Gastroesophageal sphincter (tissue), 4 donors: ENCODE measurements at places on chromosomes 16 and 17.

GRCh38 chr16:79329166-79329521 lies 271.4 kb downstream of the MAF start:
- ATAC-seq: peak; percentile 48

- no peak for ATAC-seq
Measured at GRCh38 chr17:16882243-16882925, 89.5 kb downstream of the TNFRSF13B start.

- ATAC-seq: no peak
Measured at GRCh38 chr17:64787921-64788271, 125.8 kb upstream of the SMURF2 start.

- no peak for ATAC-seq
Measured at GRCh38 chr16:82190386-82190785, 20.4 kb upstream of the MPHOSPH6 start.

DNA sequence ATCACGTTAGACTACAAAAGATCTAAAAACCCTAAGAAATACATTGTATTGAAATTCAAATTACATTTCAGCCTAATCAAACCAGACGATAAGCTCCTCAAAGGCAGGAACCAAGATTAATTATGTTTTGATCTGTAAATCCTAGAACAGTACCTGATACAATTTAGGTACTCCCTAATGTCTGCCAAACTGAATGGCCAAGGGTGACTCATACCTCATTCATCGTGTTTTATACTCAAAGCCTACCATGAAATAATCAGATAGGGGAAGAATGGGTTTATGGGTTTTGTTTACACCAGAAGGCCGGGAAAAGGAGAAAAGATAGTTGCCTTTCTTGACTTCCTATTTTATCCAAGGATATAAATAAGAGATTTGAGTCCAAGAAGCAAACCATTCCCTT lies 19.3 kb downstream of the MMD start:
- ATAC-seq: no peak

- ATAC-seq: no peak
Measured at GRCh38 chr16:60302676-60303075, 1568.6 kb upstream of the GOT2 start.

DNA sequence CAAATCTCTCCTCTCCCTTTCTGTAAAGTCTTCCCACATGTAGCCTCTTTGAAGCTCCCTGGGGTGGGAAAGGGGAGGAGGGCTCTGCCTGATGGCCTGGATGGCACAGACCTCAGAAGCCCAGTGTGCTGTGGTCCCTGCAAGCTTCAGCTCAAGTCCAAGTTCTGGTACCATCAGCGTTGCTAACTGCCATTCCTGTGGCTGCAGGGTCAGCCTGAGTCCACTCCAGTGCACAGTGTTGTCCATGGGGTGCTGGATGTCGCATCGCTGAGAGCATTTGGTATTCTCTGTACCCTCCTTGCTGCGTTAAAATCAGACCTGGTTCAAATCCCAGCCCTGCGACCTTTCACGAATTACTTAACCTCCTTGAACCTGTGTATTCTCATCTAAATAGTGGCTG lies 105.1 kb downstream of the RAB11FIP4 start:
- no peak for ATAC-seq

GRCh38 chr17:64480951-64481350 lies 15.9 kb downstream of the POLG2 start:
- ATAC-seq: no peak

DNA sequence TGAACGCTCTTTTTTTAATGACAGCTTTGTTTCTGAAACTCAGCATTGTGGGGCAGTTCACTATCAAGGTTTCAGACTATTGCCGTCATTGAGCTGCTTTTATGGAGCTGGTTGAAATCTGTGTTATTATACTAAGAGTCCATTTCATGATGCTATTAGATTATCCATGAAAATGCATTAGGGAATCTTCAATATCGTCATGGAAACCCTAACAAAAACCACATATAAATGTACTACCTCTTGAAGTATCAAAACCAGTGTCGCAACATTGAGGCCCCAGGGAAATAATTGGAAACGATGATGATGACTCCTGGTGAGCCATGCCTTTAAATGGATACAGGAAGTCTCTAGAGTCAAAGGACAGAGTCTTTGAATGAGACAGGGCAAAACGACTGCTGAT lies 231.6 kb upstream of the CPHXL start:
- no peak for ATAC-seq

- no peak for ATAC-seq
Measured at GRCh38 chr16:84808826-84809225, 11.0 kb upstream of the CRISPLD2 start.

DNA sequence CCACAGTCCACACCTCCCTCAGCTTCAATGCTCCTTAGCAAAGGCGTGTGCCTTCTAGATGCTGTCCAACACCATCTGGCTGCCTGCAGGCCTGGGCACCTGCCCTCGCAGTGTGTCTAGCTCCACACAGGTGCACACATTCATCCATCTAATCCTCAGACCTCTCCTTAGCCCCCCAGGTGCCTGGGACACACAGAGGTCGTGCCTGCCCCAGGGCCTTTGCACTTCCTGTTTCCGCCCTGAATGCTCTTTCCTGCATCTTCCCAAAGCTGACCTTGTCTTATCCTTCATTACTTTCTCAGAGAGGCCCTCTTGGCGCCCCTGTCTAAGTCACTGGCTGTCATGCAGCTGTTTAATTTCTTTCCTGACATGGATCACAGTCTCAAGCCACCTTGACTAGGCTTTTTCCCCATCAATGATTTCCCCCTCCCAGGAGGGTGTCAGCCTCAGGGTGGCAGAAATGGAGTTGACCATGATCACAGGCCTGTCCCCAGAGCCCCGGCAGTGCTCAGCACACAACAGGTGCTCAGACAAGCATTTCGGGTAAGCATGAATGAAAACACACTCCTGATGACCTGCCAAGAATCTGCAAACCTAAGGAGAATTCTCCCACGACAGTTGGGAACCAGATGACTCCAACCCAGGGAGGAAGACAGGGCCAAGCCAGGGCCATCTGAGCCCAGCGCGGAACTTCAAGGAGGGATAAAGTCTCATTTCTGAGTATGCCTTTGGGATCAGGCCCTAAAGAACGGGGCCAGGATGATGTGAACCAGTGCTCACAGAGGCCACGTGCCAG lies 76.3 kb downstream of the LITAF start:
- ATAC-seq: no peak

DNA sequence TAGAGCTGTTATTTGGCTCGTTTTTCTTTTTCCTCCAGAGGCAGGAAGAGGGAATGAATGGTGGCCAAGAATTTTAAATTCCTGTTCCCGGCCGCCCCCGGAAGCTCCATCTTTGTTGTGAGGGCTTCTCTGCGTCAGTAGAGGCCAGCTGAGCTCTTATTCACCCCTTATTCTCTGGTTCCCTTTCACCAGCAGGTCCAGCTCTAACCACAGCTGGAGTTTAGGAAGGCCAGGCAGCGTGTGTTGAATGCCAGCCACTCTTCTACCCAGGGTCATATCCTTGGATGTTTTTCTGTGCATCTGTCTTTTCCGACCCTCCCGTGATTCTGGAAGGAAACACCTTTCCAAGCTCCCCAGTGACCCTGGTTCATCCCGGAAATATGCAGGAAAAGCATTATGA lies 570.5 kb downstream of the WWOX start:
- ATAC-seq: peak; percentile 55

GRCh38 chr17:33436321-33436720 lies 143.2 kb upstream of the ASIC2 start:
- peak; percentile 49 for ATAC-seq

GRCh38 chr16:83961591-83961990 lies 6.5 kb upstream of the NECAB2 start:
- no peak for ATAC-seq

DNA sequence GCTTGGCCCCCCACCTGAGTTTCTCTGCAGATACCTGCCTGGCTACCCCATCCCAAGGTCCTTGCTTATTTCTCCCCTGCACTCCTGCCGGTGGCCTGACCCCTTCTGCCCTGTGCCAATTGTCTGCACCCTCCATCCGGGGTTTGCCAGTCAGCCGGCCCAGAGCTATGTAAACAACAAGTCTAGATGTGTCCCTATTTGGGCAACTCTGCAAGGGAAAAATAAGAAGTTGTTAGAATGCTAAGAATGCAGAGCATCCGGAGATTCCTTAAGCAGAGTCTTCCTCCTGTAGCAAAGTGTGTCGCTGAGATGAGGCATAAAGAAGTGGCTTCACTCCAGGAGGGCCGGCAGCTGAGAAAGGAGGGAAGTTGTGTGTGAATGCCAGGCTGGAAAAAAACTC lies 46.6 kb downstream of the RGS9 start:
- peak; percentile 71 for ATAC-seq

- no peak for ATAC-seq
Measured at GRCh38 chr16:65010125-65010524, 111.7 kb downstream of the CDH11 start.
